ENCODE measurements at places on chromosomes 3 and 15.
A peak's percentile ranks its signal among the peaks of the same experiment; 100 is the strongest.

DNA sequence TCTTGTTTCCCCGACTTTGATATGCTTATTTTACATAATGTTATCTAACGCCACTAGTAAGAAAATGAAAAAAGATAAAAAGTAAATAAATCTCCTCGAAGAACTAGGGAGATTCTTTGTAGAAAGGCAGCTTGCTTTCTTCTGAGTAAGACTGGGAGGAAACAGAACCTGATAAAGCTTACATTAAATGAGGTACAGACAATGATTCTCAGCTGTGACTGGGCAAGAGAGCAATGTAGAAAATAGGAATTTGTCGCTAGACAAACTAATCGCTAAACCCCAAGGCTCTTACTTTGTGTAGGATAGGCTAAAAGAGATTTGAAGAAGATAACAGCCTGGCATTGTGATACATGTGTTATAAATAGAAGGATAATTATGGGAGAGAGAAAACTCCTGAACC is 919.0 kb upstream of the ALCAM start:
- no peak for DNase-seq

DNA sequence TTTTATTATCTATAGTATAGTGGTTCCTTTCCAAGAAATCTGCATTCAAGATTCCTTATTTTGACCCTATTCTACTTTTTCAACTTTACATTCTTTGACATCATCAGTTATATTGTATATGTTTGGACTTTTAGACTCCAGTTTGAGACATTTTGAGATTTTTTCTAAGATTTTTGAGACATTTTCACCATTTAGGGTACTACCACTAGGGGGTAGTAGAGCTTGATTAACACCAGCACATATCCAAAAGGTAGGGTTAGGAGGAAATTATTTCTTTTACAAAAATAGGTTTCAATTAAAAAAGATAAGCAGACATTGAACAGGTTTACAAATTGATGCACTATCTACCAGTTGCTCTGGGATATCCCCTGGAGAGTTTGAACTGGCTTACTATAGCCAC is 262.5 kb downstream of the SCAPER start:
- no peak for DNase-seq

DNA sequence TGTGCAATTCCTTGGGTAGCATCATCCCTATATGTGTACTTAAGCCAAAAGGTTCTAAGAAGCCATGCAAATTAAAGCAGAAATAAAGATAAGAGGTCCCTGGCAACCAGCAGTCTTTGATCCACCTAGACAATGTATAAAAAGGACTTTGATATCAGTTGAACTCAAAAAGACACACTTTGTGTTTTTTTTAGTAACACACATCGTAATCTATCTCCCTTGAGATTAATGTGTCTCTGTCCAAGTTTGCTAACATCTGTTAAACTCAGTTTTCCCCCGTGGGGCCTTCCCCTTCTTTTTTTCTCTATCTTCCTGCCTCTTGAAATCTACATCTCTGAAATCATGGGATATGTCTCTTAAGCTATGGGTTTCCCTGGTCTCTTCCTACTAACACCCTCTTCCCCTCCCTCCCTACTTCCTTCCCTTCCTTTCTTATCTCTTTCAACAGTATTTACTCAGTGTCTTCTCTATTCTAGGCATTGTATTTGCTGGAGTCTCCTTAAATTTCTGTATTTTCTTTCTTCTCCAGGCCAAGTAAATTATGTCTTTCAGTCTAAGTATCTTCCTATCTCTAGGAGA is 27.7 kb downstream of the ALDH1A2 start:
- no peak for DNase-seq

- DNase-seq = no peak
Observed at GRCh38 chr3:114860531-114860930, 286.6 kb downstream of the ZBTB20 start.

DNA sequence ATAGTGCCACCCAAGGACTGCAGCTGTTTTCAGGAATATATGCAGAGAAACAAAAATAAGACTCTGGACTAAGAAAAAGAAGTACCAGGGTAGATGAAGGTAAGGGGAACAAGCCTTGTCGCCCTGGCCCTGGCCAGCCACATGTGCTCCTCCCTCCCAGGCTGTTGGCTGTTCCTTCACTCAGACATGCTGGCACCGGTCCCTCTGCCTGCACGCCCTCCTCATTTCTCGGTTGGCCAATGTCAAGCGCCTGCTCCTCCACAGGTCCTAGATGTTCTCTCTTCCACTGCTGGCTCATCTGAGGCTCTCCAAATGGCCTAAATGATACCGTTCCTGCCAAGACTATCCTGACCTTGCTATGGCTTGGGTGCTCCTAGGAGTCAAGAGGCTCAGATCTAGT is 288.4 kb upstream of the LYSMD4 start:
- DNase-seq = no peak

DNA sequence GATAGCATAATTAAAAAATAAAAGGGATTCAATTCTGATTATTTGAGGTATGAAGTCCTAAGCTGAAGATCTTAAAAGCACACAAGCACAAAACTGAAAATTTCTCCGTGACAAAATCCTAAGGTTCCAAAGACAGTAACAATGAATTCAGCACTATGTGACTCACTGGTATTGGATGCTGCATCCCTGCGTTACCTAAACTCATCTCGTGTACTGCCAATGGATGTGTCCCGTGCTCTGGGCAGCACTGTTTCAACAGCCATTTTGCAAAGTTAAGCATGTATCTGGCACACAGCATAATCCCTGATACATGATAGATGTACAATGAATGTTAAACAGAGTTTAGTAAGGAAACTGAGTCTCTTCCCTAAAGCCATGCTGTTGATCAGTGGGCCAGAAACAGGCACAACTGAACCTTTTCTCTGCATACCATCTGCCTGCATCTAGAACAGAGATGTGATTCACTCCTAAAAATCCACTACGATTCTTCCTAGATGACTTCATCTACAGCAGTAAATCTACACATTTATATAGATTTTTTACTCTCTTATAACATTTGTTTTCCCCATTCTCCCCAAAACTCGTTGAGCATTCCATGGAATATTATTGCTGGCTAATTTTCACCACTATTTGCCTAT is 14.3 kb downstream of the SUCLG2 start:
- DNase-seq = no peak

DNA sequence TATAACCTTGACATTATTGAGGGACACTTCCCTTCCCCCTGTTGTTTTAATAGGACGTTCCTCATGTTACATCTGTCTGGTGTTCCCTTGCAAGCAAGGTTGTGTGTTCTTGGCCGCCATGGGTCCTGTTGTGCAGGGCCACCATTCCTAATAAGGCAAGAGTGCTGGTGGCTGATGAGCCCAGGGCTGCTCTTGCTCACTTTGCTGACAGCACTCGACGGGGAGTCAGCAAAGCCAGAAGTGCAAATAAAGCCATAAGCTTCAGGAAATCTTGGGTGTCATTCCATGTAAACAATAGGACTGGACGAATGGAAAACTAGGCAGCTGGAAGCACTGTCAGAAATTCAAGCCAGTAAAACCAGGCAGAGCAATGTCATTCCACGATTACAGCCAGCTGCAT is 75.8 kb downstream of the SQOR start:
- DNase-seq = no peak

DNA sequence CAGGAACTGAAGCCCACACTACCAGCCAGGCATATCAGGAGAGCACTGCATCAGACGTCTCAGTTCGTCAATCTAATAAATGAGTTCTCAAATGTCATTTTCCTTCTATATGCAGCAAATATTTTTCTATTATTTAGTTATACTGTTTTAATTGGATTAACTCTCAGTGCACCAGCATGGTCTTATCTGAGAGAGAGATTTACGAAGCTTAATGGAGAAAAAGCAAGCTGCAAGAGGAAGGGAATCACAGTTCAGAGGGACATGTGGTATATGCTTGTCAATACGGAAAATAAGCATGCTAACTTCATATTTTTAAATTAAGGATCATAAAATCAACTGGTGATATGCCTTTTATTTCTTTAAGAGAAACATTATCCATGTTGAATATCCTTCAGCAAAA is 213.1 kb upstream of the NECTIN3 start:
- no peak for DNase-seq

GRCh38 chr15:74680456-74680855 is 15.4 kb downstream of the EDC3 start:
- no peak for DNase-seq

- no peak for DNase-seq
Observed at GRCh38 chr3:132456136-132456535, 38.8 kb downstream of the DNAJC13 start.

DNA sequence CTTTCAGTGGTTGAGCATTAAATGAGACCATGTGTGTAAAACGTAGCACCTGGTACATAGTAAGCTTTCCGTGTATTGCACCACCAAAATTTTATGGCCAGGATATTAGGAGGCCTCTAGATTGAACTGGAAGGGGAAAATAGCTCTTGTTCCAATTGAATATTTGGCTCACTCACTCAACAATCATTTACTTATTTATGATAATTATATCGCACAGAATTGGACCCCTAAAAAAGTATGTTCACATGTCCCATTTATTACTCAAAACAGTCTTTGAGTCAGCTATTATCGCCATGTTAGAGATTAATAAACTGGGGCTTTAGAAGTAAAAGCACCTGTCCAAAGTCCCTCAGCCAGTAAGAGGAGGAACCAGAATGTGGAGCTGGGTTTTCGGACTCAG is 5.1 kb upstream of the TTLL3 start:
- no peak for DNase-seq

DNA sequence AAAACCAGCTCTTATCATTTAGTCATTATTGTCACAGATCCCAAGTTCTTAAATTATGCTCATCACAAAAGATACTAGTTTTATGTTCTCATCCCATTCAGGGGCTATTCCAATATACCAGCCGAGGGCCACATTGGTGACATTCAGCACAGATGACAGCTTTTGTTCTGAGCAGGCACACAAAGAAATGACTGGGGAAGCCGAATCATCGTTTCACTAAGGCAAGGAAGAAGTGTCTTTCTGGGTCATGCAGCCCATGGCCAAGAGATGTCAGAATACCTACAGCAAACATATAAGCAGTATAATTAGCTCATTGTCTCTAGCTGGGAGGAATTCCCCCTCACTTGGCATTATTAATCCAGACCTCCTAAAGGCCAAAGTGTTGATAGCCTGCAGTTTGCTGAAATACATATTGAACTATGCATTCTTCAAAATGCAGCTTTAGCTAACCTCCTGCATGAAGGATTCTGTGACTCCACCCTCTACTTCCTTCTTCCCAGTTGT is 100.2 kb downstream of the CNTN4 start:
- DNase-seq = no peak

- no peak for DNase-seq
Observed at GRCh38 chr15:52287114-52287513, 8.5 kb downstream of the MYO5C start.

GRCh38 chr3:134892761-134893160 is 97.7 kb downstream of the EPHB1 start:
- DNase-seq = no peak

- DNase-seq = no peak
Observed at GRCh38 chr3:39972508-39972907, 163.1 kb downstream of the MYRIP start.

- DNase-seq = no peak
Observed at GRCh38 chr15:73686781-73687256, 2.6 kb downstream of the CD276 start.

- no peak for DNase-seq
Observed at GRCh38 chr3:193270451-193270850, 29.4 kb downstream of the PLAAT1 start.

DNA sequence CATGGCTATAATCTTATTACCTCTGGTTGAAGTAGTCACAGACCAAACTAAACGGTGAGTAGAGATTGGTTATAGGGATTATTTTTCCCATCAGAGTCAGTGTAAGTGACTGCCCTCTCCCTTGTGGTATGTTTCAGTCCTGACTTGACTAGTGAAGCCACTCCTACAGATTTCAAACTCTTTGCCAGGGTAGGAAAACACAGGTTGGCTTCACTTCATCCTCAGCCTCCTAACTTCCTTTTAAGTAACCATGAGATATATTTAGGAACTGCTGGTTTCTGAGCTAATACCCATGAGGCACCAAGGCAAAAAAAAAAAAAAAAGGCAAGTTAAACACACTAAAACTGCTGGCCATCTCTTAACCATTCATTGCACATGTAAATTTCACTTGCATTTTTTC is 349.2 kb upstream of the MCTP2 start:
- no peak for DNase-seq

GRCh38 chr3:190701096-190701532 is 161.4 kb downstream of the GMNC start:
- no peak for DNase-seq

GRCh38 chr3:44842376-44842775 is 19.3 kb upstream of the TMEM42 start:
- no peak for DNase-seq

DNA sequence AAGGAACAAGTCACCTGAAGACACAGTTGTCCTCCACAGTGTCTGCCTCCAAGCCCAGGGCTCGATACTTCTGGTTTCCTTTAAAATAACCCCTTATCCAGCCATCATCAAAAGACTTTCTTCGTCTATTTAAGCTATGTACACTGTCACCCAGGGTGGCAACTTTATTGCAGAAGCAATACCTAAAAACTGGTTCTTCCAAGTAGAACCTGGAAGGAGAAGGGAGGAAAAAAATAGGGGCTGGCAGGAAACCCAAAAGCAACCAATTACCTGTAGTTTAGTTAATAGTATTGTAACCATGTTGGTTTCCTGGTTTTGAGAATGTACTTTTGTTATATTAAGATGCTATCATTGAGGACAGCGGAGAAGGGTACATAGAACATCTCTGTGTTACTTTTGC is 33.7 kb downstream of the ITGB5 start:
- no peak for DNase-seq

- no peak for DNase-seq
Observed at GRCh38 chr3:147030274-147030673, 376.1 kb downstream of the ZIC4 start.

DNA sequence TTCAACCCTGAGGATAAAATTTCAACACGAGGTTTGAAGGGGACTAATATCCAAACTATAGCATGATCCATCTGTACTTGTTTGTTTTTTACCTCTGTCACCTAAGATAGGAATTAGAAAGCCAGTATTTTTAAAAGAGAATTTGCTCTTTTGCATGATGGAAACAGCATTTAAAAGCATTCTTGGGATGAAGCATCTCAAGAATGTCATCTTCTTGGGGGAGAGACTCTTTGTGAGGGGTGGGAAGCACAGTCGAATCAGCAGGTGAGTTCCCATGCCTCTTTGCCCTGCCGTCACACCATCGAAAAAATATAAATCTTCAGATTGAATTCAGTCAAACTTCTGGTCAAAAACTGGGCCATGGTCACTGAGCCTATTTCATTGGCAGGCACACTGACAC is 55.3 kb upstream of the BCHE start:
- DNase-seq = no peak

GRCh38 chr3:9749645-9750555 is at the start of gene OGG1:
Gene OGG1, plus strand, starts transcription at chr3:9749952. Its CDS starts 335 bp downstream, at chr3:9750287.
- DNase-seq = peak; percentile 98

GRCh38 chr15:77335298-77335697 is 84.6 kb downstream of the PEAK1 start:
- no peak for DNase-seq

DNA sequence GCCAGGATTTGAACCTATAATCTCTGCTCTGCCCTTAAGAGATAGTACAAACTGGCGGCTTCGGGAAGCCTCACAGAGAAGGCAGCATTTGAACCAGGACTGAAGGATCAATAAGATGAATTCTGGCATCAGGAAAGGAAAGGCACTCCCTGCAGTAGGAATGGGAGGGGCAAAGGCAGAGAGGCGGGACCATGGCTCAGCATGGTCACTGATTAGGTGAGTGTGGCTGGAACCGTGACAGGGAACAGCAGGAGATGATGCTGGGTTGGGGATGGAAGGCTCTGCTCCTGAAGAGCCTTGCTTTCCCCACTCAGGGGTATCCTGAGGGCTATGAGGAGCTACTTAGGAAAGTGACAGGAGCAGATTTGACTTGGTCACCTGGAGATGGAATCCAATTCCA is 158.5 kb downstream of the FEZF2 start:
- DNase-seq = no peak

- DNase-seq = no peak
Observed at GRCh38 chr3:133930341-133930933, 34.8 kb upstream of the RAB6B start.

Data from CMK (cell line).